ENCODE measurements at places on chromosomes 1 and 21.

- no peak for DNase-seq
Measured at GRCh38 chr1:174572771-174573170, 125.0 kb downstream of the GPR52 start.

GRCh38 chr1:1041092-1041523, 21.2 kb downstream of the AGRN start:
- no peak for DNase-seq

- no peak for DNase-seq
Measured at GRCh38 chr1:66393586-66394287, 140.2 kb upstream of the SGIP1 start.

DNA sequence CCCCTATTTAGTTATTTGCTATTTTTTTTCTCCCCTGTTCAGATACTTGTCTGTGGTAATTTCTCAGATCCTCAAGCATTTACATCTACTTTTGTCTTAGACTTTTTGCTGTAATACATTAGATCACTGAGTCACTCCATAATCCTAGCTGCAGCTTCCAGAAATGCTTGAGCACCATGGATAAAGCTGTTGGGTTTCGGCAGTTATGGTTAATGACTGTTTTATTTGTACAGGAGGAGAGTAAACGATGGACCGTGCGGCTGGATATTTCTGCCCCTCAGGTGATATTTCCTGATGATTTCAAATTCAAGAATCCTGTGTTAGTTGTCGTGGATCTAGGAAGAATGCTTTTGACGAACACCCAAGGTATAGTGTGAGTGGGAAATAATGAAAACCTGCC, 42.9 kb downstream of the VPS13D start:
- DNase-seq = no peak
